ENCODE measurements at places on chromosomes 12 and 14.

DNA sequence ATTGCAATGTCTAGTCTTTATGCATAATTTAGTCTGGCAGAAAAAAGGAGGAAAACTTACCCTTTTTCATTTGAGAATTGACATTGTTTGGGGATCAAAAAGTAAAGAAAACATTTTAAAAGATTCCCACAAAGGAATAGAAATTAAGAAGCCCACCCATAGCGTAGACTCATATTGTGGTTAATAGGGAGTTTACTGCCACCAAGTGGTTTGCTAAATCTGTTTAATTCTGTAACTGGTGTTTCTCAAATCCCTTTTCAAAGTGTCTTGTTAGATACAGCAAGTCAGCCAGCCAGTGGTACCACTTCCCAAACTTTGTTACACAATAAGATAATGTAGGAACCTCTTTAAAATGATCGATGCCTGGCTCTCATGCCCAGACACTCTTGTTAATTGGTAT is 180.3 kb downstream of the IPO8 start:
- DNase-seq: no peak

DNA sequence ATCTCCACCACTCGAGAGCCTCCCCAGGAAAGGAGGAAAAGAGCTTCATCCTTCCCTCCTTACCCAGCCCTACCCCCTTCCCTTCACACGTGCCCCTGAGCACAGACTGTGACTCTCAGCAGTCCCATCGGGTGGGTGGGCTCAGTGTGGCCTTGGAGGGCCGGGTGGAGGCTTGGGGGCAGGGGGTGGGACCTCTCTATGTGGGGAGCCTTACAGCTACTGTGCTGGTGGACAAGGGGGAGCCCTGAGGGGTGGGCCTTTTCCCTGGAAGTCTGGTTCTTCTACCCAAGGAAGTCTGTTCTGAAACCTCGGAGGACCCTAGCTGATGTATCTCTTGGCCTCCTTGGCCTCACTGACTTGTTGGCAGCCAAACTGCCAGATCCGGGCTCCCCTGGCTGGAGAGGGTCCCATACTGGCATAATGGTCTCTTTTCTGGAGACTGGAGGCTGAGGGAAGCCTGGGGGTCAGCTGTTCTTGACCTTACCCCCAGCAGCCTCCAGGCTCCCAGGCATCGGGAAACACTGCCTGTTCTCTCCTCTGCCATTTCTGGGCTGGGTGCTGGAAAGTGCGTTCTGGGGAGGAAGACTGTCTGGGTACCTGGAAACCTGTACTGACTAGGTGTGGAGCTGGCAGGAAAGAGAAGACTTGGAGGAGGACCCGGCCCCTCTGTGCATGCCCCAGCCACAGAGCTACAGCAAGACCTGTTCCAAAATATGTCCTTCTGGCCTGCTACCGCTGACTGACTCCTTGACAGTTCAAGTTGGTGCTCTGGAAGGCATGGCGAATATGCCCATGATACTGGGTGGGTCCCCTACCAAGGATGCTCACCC is 7.6 kb downstream of the VASH1 start:
- no peak for DNase-seq

GRCh38 chr14:65361920-65362319 is 50.6 kb upstream of the FUT8 start:
- DNase-seq: no peak

- DNase-seq: no peak
Observed at GRCh38 chr12:1931642-1932041, 13.2 kb upstream of the CACNA2D4 start.

DNA sequence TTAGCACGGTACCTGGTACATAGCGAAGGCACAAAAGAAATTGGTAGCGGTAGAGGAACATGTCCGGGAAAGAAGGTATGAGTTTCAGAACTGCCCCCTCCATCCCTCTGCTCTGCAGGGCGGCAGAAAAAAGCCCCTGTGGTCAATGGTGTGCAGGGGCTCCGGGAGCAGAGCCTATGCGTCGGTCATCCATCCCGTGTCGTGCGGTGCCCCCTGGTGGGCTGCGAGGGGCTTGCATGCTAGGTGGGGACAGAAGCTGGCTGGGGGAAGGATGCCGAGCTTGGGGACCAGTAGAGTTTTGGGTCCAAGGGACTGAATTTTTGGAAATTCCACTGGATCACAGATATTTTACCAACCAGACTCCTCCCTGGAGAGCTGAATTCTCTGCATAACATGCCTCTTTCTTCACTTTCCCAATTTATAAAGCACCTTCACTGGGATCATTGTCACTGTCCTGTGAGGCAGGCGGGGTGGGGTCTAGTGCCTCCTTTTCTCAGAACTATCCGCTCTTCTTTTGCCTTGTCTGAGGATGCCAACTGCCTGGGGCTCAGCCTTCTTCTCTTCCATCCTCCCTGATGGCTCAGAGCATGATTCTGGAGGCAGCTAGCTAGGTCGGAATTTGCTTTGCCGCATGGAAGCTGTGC is 148.7 kb downstream of the SMOC1 start:
- DNase-seq: peak; percentile 38

- no peak for DNase-seq
Observed at GRCh38 chr14:102508410-102508773, 1.2 kb downstream of the ANKRD9 start.
